ENCODE measurements at places on chromosomes 2 and 18.

GRCh38 chr18:25189391-25190185, 162.4 kb downstream of the ZNF521 start:
- DNase-seq, result no peak

DNA sequence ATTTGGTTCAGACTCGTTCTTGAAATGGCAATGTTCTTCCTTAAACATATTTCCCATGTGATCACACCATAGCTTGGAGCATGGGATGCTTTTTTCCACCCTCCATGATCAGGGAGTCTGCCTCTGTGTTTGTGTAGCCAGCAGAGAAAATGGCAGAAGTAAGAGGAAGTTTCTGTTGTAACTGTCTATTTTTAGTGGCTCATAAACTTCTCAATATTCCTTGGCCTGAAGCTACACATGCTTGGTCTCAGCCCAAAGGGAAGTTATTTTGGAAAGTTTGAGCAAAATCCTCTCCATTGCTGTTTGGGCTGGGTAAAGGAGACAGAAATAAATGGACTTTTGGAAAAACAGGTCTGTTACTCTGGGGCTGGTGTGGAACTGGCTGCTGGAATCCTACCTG, 33.4 kb upstream of the ITGA6 start:
- no peak for DNase-seq

DNA sequence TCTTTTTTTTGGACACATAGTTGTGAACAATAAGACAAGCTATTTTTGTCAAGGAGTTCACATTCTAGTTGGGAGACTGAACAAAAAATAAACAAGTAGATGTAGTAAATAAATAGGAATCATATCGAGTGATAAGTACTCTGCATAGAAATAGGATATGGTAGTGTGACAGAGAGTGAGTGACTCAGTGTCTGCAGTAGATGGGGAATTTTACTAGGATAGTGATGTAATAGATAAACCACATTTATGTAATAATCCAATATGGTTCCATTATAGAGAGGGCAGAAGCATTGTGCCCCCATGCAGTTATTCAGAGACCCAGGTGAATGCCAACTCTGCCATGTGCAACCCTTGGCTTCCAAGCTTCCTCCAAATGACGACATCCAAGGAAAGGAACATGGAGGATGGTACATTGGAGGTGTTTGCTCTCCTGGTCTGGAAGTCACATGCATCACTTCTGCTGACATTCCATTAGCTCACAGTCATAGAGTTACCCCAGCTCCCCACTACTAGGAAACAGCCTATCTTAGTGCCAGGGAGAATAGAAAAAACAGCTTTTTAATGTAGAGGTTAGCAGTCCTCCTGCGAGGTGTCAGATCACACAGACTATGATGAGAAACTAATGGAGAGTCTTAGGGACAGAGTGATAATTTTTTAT, 595.4 kb downstream of the NYAP2 start:
- DNase-seq, result no peak

GRCh38 chr2:189854940-189855339, 70.7 kb downstream of the PMS1 start:
- no peak for DNase-seq

DNA sequence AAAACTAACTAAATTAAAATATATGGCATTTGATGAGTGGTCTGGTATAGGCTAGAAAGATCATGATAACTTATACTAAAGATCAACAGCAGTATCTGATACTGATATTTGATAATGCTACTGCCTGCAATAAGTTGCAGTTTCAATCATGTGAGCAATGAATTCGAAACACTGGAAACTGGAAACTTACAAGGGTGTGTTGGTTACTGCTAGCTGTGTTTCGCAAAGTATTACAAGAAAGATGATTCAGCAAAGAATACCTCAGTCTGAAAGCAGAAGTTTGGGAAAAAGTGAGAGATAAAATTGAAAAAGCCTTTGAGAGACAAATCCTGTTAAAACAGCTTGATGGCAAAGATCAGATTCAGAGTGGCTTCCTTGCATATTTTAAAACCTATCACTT, 294.5 kb downstream of the CCDC178 start:
- DNase-seq, result no peak

DNA sequence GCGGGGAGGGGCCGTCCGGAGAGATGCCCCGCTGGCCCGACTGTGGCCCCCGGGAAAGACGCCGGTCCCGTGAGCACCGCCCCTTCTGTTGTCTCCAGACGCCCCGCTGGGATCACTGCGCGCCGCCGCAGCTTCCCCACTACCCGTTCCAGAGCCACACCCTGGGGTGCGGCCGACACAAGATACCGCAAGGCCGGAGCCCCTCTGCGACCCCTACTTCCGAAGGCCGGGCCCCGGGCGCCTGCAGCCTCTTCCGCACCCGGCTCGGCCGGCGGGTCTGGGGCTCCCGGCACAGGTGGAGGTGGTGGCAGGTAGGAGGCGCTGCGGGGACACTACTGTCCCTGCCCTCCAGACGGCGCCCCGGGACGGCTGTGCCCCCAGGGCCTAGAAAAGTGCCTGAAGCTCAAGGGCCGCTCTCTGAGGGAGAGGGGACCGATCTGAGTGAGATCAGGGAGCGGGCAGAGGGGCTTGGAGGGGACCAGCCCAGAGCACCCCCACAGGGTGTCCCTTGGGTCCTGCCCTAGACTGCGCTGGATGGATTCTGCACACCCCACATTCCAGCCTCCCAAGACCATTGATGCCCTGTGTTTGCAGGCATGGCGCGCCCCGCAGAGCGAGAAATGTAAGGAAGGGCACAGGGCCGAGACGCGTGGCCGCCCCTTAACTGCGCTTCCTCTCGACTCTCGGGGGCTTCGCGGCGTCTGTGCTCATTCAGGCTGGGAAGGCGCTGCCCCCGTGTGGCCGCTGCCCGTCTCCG, 80.0 kb downstream of the GFPT1 start:
- DNase-seq, result peak; percentile 61

DNA sequence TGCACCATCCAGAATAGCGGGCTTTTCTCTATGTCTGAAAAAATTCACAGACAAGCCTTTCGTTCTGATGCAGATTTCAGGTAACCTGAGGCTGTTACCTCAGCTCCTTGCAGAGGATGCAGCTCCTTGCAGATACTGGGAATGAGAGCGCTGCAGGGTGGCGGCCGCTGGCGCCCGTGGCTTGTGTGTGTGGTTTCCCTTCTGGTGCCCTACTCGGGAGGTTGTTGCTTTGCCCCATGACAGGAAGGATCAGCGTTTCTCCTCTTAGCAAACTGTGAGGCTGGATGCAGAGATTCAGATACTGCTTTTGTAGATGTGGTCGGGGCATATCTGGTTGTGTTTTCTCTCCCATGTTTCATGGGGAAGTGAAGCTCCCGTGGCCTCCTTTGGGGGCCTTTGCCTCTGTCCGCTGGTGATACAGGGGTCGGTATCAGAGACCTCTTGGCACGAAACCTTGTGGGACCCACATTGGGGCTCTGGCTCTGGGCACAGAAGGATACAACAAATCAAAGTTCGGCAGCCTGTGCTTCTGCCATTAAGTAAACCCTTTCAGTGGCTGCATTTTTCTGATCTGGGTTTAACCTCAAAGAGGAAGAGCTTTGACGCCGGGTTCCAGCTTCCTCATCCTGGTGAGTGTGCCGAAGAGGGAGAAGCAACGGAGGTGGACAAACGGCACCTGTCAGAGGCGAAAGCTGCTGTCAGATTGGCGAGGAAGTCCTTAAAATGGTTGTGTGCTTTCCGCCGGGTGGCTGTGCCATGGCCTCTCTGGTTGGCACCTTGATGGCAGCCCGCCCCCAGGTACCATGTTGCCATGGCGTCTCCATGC, 127.8 kb downstream of the MBP start:
- no peak for DNase-seq

GRCh38 chr18:40243607-40244006, 1711.4 kb upstream of the PIK3C3 start:
- no peak for DNase-seq

GRCh38 chr2:38107738-38108410, 31.9 kb upstream of the CYP1B1 start:
- DNase-seq, result no peak

- no peak for DNase-seq
Measured at GRCh38 chr2:67476809-67477790, 80.0 kb downstream of the ETAA1 start.

DNA sequence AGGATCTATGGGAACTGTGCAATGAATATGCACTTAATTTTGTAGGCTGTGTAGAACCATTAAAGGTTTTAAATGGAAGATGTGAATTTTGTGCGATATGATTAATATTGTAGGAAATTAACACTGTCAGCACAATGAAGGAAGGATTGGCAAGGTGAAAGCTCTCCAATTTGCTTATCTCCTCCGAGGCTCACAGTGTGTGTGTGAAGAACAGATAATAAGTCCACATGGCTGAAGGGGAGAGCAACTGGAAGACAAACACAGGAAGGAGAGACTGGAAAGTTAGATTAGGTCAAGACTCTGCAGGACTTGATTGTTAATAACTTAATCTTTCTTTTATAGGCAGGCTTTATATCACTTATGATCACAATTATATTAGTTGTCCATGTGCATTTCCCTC, 269.7 kb upstream of the VRK2 start:
- no peak for DNase-seq

- DNase-seq, result no peak
Measured at GRCh38 chr2:130791617-130791939, 36.2 kb downstream of the AMER3 start.

DNA sequence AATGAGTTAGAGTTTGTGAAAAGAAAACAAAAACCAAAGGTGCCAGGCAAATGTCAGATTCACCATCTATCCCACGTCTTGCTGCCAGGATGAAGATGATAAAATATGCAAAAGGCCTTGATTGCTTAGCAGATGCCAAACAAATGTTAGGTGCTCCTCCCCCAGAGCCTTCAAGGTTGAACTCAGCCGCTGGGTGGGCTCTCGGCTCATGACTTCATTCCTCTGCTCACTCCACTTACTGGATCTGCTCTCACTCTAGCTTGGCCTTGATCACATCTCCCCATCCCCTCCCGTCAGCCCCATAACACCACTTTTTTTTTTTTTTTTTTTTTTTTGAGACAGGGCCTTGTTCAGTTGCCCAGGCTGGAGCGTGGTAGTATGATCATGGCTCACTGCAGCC, 38.5 kb downstream of the SH2D6 start:
- no peak for DNase-seq

- DNase-seq, result no peak
Measured at GRCh38 chr2:202337706-202338346, 38.3 kb upstream of the BMPR2 start.

GRCh38 chr2:230135130-230135525, 66.4 kb upstream of the SLC16A14 start:
- DNase-seq, result no peak

DNA sequence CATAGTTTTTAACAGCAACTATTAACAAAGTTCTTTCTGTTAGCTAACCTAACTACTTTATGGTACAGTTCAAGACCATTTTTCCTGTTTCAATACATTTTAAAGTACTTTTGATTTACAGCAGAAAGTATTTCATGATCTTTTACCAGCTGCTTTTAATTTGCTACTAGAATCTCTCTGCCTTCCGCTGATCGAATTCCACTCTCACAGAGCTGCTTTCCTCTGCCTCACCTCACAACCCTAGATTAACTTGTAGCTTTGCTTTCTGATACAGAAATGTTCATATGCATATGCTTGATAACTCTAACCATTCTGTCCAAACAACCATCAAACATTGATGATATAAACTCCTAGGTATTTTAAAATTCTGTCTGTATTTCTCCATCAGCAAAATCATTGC, 463.2 kb upstream of the ZEB2 start:
- DNase-seq, result no peak

DNA sequence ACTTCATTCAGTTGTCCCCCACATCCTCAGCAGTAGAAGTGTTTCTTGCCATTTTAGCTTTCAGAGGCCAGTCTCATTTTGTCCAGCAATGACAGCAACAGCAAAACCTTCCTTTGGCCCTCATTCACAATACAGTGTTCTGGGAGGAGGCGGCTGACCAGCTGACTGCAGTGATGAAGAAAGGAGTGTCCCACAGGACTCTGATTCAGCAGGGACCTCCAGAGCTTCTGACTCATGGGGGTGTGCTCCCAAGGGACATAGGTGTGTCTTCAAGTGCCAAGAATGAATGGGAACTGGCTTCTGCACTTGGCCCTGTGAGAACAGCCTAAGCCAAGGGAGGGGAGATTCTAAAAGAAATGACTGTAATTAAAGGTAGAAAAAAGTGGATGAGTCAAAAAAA, 147.0 kb upstream of the PELI1 start:
- DNase-seq, result no peak

DNA sequence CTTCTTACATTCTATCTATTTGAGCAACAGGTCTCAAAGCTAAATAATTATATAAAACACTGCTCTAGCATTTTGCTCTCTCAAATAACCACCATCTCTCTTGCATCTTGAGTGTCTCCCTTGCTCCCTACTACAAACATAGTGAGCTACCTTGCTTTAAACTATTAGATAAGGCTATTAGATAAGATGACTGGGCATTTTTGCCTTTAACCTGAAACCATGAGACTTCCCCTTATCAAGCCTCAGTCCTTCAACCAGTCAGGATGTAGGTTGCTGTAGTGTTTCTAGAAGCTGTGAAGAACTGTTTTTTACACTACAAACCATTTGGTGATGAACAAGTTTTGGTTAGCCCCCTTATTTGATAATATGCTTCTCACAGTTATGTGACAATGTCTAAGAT, 115.4 kb upstream of the MAP2 start:
- DNase-seq, result no peak

GRCh38 chr2:236570081-236570868, 650 bp downstream of the ACKR3 start:
- no peak for DNase-seq

DNA sequence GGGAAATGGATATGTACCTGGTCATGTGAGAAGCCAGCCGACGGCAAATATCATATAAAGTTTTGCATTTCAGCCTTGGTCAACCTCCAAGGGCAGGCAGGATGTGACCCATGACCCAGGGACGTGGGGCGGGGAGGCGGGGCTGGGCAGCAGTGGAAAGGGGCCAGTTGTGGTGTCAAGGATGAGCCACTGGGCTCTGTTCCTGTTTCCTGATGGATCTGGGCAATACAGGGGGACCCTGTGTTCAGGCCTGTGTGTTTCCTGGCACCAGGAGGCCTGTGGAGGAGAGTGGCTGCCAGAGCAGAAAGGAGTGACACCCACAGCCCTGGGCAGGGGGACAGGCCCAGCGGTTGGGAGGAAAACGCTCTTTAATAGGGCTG, 106.9 kb downstream of the GATA6 start:
- no peak for DNase-seq

GRCh38 chr2:9210030-9210429, 3.4 kb downstream of the ASAP2 start:
- no peak for DNase-seq

DNA sequence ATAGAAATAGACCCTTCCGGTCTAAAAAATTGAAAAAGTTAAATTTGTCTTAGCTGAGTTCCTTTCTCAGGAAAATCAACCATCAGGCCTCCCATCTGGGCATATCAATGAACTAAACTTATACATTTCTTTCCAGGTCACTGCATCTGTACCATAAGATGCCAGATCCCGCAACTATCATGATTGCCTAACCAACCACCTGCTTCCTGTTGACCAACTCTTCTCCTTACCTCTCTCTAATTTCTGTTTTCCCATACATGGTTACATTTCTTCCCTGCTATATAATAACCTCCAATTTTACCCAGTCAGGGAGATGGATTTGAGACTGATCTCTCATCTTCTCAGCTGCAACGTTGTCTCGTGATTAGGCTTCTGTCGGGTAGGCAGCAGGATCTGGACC, 228.7 kb downstream of the FSIP2 start:
- DNase-seq, result no peak
